T-helper 2 cell treated with Interferon-gamma antibody and Interleukin-4, amounts not matched to agents 5 μg/mL and 100 μg/mL, for 36 hours (primary cell): ENCODE measurements at places on chromosomes 16 and 17.
A peak's percentile ranks its signal among the peaks of the same experiment; 100 is the strongest.

GRCh38 chr17:65527381-65527780 lies 34.1 kb downstream of the AXIN2 start:
- no peak for DNase-seq

- DNase-seq = no peak
These were observed 7.6 kb downstream of the EPN2 start for GRCh38 chr17:19244781-19245180.

DNA sequence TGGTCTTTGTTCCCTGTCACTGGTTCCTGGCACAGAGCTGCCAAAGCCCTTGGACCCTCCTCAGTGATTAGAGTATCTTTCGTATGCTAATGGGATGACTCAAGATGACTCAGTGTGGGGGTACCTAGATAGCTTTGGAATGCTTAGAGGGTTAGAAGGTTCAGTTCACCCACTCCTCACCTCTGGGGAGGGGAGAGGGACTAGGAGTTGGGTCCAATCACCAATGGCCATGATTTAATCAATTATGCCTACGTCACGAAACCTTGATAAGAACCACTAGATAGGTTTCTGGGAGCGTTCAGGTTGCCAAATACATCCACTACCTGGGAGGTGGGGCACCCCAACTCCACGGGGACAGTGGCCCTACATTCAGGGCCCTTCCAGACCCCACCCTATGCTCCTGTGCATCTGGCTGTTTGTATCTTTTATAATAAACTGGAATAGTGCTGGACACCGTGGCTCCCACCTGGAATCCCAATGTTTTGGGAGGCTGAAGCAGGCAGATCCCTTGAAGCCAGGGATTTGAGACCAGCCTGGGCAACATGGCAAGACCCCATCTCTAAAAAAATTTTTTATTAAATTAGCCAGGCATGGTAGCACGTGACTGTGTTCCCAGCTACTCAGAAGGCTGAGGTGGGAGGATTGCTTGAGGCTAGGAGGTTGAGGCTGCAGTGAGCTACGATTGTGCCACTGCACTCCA lies 29.2 kb upstream of the LITAF start:
- no peak for DNase-seq

DNA sequence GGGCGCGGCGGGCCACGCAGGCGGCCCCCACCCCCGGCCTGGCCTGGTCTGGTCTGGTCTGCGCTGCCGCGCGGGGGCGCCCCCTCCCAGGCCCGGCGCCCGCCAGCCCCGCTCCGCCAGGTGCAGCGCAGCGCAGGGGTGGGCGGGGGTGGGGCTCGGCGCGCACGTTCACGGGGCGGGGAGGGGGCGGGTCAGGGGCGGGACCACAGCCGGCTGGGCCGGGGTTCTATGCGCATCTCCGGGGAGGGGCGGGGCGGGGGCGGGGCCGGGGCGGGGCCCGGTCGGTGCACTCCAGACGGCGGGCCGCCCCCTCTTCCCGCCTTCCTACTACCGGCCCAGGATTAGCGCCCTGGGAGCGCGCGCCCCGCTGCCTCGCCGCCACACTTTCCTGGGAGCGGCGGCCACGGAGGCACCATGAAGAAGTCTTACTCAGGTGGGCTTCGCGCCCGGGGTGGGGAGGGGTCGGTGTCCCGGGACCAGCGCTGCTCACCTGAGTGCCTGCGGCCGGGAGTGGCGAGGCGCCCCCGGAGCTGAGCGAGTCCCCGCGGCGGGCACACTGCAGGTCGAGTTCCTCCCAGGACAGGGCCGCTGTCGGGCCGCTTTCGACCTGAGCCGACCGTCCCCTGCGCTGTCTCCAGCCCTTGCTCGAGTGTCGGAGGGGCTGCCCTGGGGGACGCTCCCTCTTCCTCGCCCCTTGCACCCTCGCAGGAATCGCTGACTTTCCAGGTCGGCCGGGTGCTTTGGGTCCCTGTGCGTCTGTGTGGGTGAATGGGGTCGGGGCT lies 140.5 kb downstream of the SEC14L1 start:
- DNase-seq = peak; percentile 64

DNA sequence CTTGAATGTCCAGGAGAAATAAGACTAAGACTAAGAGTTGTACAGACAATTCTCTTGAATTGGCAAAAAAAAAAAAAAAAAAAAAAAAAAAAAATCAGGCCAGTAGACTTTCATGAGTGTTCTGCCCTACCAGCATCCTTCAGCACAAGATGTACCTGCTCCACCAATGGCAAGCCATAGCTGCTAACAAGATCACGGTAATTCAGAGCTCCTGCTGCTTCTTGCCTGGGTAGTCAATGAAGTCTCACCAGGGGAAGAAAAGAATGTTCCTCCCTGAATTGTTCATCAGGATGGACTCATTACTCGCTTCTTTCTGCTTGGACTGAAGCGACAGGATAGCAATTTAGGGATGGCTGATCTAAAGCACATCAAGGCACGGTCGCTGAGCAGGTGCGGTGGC lies 31.1 kb upstream of the APOH start:
- DNase-seq = no peak
